NB4 (cell line): ENCODE measurements at places on chromosomes 16 and 17.

- DNase-seq: no peak
Observed at GRCh38 chr17:55479903-55480302, 31.3 kb downstream of the SMIM36 start.

GRCh38 chr17:82059272-82060000 is 6.2 kb downstream of the DUS1L start:
- no peak for DNase-seq

GRCh38 chr17:70271672-70272071 is 102.3 kb downstream of the KCNJ2 start:
- DNase-seq: no peak

DNA sequence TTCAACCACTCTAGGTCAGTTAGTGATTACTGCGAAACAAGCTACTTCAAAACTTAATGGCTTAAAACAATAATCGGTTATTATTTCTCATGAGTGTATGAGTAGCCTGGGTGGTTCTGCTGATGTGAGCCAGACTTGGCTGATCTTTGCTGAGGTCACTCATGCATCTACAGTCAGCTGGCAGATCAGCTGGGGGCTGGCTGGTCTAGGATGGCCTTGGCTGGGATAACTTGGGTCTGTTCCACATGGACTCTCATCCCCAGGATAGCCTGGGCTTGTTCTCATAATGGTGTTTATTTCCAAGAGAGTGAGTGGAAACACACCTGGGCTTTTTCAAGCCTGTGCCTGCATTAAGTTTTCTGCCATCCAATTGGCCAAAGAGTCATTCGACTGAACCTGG is 13.0 kb downstream of the CCDC182 start:
- DNase-seq: no peak

DNA sequence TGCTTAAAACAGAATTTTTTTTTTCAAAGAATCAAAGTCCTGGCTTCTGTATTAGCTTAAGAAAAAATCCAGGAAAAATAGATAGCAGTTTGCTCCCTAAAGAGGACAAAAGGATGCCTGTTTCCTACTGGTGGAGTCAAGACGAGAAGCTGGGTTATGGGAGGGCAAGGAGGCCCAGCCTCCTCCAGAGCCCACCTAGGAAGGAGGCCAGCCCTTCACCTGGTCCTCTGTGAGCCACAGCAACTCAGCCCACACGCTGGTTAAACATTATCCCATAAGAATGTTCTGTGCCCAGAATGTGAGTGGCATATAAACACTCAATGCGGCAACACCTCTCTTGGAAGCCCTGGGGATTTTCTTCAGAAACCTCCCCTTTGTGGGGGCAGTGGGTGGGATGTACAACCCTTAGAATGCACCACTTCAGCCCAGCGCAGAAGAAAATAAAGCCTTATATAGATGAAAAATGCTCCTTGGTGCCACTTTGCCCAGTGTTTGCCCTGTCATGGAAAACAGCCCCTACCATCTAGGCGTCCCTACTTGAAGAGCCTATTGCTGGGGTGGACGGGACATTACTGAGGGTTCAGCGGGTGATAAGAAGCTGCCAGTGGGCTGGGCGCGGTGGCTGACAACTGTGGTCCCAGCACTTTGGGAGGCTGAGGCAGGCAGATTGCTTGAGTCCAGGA is 48.0 kb downstream of the TEKT5 start:
- DNase-seq: no peak

DNA sequence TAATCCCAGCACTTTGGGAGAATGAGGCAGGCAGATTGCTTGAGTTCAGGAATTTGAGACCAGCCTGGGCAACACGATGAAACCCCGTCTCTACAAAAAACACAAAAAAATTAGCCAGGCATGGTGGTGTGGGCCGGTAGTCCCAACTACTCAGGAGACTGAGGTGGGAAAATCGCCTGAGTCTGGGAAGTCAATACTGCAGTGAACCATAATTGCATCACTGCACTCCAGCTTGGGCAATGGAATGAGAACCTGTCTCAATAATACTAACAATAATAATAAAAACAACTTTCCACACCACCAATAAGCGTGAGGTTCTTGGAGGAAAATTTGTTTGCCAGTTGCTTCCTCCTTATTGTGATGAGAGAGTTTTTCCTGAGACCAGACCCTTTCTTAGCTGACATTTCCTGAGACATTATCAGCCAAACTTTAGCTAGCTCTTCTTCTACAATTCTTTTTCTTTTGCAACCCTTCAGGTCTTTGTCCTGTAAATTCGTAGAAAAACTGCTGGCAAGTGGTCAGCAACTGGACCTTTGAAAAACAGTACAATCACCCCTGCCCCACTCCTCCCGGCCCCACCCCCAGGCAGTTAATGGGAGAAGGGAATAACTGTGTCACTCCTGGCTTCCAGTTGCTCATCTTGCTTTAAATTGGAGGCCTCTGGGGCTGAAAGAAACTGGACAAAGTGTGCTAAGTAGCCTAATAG is 3.5 kb upstream of the EZH1 start:
- no peak for DNase-seq

DNA sequence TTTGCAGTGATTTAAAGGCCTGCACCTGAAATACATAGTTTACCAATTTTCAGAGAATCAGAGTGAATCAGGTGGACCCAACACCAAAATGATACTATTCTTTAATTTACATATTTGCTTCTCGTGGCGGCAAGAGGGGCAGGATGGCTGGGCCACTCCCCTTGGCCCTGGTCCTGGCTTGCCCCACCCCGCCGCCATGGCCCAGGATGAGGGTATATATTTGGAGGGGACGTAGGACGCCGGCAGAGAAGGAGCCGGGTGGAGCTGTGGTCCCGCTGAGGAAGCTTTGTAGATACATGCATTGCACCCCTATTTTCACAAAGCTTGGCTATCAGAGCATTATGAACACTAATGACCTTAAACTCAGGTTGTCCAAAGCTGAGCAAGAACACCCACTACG is 43.5 kb downstream of the EFCAB13 start:
- no peak for DNase-seq

DNA sequence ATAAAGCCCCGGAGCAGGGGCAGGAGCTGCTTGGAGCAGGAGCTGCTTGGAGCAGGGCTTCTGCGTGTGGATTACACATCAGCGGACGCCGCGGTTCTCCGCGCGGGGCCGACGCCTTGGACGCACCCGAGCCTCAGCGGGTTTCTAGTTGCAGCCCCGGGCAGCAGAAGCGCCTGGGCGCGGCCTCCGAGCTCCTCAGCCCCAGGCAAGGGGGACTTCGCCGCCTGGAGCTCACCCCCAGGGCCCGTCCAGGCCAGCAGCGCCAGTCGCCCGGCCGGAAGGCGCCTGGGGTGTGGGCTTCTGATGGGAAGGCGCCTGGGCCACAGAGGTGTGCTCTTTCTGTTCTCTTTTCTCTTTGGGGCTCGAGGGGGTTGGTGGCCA is 6.3 kb downstream of the FOXF1 start:
- no peak for DNase-seq

GRCh38 chr16:19436540-19436939 is 18.9 kb downstream of the TMC5 start:
- DNase-seq: no peak

DNA sequence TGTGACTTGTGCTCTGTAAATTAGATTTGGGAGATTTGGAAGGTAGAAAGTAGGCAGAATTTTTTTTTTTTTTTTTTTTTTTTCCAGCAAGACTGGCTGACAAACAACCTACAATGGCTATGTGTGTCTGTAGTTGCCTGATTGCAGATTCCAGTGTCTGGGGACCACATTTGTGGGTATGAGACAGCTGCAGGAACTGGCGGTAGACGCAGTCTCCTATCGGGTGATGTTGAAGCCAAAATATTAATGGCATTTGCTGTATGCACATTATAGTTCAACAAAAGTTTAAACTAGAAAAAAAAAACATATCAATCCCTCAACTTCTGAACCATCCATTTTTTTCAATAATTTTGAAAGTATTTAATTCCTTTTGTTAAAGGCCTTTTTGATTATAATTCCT is 665.2 kb downstream of the TOX3 start:
- no peak for DNase-seq

DNA sequence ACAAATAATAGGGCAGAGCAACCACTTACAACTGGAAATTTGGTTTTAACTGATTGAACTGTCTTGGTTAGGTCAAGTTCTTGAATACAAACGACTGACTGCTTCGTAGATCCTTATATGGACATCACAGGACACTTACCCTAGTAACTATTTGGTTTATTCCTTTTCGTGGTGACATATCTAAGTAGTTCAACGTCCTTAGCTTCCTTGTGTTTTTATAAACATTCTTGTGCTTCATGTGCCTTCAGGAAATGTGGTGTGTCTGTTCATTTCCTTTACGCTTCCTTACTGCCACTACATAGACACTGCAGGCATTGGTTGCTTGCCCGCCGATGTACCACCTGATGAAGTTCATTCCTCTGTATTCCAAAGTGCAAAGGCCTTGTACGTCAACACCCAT is 59.3 kb downstream of the USP10 start:
- DNase-seq: no peak

DNA sequence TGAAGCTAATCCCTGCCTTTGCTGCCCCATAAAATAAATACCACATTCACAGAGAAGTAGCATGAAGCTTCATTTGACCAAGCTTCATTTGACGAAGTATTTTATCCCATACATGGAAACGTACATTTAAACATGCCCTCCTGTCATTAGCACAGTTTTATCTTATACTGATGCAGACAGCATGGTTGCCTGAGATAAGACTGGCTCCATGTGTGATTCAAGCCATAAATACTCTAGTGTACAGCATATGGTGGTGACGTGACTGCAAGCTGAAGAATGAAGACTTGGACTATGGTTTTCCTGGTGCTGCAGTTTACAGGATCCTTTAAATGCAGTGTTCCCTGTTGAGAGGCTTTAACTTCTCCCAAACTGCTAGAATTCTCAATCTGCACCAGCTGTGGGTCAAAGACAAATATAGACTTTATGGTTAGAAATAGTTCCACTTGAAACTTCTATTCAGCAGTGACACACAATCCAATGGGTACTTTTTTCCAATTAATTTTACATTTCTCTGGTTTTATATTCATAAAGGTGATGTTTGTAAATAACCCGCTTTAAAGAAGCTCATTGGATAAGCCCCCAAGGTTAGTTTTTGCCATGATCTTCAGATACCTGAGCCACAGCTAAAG is 64.9 kb downstream of the CYB561 start:
- no peak for DNase-seq

- no peak for DNase-seq
Observed at GRCh38 chr16:86287664-86288201, 222.6 kb upstream of the FOXF1 start.

- no peak for DNase-seq
Observed at GRCh38 chr17:74597069-74597790, 5.1 kb upstream of the CD300LD start.

GRCh38 chr17:49991409-49991808 is 3.6 kb downstream of the DLX3 start:
- no peak for DNase-seq

- no peak for DNase-seq
Observed at GRCh38 chr16:73215678-73216377, 167.9 kb upstream of the ZFHX3 start.

DNA sequence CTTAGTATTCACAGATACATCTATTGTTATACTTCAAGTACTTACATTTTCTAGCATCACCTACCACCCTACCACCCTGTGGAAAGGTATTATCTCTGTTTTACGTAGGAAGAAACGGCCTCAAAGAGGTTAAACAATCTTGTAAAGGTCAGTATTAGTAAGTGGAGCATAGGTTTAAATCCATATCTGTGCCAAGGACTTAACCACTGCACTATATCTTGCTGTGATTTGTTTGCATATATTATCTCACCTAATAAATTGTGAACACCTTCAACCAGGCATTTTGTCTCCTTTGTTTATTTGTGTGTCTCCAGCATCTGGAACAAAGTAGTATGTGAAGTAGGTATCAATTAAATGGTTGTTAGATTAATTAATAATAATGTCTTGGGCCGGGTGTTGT is 27.3 kb downstream of the IGF2BP1 start:
- DNase-seq: no peak

DNA sequence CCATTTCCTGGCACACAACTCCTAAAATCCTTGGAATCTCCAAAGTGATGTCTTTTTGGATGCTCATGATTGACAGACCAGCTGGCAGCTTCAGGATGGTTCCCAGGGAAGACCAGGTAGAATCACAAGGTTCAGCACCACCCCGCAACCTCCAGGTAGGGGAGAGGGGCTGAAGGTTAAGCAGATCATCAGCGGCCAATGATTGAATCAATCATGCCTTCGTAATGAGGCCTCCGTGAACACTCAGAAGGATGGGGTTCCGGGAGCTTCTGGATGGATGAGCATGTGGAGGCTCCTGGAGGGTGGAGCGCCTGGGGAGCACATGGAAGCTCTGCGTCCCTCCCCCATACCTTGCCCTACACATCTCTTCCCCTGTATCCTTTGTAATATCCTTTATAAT is 185.9 kb downstream of the SEC14L1 start:
- no peak for DNase-seq

- peak; percentile 66 for DNase-seq
Observed at GRCh38 chr16:82229800-82230619, 60.0 kb upstream of the MPHOSPH6 start.

DNA sequence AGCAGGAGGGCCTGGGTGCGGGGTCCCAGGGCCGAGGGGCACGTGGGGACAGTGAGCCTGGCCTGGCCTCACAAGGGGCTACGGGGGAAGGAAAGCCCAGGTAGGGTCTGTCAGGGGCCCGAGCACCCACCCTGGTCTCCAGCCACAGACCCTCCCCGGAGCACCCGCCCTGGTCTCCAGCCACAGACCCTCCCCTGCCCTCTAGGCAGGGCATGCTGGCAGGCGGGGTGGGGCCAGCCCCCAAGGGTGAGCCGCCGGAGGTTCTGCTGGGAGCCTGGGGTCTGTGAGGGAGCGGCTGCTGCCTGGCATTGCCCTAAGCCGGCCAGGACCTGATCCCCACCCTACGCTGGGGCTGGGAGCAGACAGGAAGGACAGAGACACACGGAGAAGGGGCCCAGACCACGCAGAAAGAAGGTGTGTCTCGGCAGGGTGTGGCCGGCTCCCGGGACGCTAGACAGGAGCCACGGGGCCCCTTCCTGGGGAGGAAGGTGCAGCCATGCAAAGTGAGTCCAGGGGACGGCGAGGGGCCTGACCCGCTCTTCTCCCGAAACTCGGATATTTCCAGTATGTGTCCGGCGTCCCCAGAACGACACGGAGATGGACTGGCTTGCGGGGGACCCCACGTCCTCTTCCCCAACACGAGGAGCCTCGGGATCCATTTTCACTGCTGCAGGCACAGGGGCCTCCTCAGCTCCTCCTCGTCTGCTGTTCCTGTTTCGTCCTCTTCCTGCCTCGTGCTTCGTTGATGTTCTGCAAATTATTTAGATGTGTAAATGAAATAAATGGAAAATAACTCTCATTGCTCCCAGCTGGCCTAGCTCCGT is 15.5 kb downstream of the UTS2R start:
- DNase-seq: no peak

- no peak for DNase-seq
Observed at GRCh38 chr16:79181419-79181818, 419.1 kb downstream of the MAF start.
